ENCODE measurements at places on chromosomes 13 and 19.
A peak's percentile ranks its signal among the peaks of the same experiment; 100 is the strongest.

DNA sequence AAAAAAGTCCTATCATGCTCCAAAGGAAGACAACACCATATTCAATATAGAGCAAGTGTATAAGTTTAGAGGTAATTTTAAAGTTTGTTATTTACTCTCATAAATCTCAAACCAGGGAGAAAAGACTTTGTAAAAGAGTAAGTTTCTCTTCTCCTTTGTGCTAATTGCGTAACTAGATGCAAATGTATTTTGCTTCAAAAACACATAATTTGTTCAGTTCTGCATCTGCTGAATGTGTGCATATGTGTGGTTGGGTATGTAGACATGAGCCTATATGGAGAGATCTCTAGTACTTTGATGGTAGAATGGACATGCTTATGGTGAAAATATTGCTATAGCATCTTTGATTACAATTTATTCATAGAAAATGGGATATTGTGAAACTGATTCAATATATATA lies 17.8 kb upstream of the MIR17HG start:
- no peak for DNase-seq

GRCh38 chr13:99526549-99526948 lies 25.3 kb downstream of the TM9SF2 start:
- DNase-seq, result no peak

- DNase-seq, result no peak
These were observed 67.5 kb upstream of the POSTN start for GRCh38 chr13:37666036-37666435.

DNA sequence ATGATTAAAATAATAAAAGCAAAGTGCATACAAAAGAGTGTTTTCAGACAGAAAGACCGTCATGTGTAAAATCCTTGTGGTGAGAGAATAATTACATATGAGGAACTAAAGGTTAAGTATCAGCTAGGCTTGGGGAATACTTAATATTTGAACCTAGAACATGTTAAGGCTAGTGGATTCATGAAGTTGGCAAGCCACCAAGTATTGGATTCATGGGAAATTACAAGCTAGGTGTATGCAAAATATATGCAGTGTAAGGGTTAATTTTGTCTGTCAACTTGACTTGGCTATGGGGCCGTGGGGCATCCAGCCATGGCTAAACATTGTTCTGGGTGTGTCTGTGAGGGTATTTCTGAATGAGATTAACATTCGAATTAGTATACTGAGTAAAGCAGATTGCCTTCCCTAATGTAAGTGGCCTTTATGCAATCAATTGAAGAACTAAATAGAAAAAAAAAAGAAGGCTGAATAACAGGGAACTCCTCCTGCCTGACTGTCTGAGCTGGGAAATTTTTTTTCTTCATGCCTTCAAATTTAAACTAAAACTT lies 533.5 kb upstream of the KLF12 start:
- DNase-seq, result no peak

- DNase-seq, result no peak
These were observed 711.4 kb downstream of the DIAPH3 start for GRCh38 chr13:59452189-59452890.

GRCh38 chr13:26614721-26615120 lies 57.2 kb downstream of the WASF3 start:
- DNase-seq, result no peak

DNA sequence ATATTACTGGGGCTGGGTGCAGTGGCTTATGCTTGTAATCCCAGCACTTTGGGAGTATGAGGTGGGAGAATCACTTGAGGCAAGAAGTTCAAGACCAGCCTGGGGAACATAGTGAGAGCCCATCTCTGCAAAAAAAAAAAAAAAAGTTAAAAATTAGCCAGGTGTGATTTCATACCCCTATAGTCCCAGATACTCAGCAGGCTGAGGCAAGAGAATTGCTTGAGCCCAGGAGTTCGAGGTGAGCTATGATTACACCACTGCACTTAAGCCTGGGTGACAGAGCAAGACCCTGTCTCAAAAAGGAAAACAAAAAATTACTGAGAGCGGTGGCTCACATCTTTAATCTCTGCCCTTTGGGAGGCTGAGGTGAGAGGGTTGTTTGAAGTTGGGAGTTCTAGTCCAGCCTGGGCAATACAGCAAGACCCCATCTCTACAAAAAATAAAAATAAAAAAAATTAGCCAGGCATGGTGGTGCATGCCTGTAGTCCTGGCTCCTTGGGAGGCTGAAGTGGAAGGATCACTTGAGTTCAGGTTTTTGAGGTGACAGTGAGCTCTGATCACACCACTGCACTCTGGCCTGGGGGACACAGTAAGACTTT lies 87.5 kb downstream of the ZMYM2 start:
- DNase-seq, result no peak

GRCh38 chr19:51772977-51773376 lies 12.0 kb downstream of the FPR2 start:
- DNase-seq, result no peak

DNA sequence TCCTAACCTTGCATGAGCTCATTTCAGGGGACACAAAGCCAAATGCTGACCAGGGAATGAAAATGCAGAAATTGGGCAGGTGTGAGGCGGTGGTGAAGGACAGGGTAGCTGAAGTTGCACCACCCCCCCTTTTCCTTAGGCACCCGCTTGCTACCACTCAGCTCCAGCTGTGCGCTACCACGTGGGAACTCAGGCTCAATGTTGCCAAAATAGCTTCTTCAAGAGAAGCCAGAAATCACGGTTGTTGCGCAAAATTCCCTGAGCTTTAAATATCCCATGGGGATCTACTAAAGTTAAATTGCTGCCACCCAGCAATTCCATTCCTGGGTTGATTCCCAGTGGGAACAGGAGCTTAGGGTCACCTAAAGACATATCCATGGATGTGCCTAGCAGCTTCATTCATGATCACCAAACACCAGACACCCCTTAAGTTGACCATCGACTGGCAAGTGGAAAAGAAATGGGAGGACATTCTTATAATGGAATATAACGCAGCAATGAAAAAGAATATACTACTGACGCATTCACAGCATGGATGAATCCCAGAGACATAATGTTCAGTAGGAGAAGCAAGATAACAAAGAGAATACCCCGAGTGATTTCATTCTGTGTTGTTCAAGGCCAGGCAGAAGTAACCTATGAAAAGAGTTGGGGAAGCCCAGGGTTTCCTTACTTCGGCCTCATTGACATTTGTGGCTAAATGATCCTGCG lies 12.8 kb upstream of the ADGRL1 start:
- DNase-seq, result no peak

GRCh38 chr19:21130097-21130775 lies 11.6 kb upstream of the ZNF431 start:
- no peak for DNase-seq

GRCh38 chr13:63305641-63306133 lies 1890.0 kb upstream of the PCDH20 start:
- no peak for DNase-seq

DNA sequence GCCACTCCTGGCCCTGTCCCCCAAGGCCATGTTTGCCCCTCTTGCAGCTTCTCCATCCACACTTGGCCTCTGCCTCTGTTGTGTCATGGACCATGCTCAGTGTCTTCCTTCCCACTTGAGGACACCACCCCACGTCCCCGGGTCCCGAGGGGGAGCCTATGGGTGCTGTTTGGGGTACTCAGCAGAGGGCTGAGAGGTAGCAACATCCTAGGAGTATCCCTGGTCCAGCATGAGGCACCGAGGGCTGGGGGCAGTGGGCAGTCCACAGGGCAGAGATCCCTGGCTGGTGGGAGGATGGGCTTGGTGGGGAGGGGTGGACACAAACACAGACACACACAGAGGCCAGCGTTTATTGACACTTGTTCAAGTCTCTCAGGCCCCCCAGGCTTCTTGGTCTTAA lies 1.7 kb downstream of the COX7A1 start:
- DNase-seq, result no peak

GRCh38 chr13:62060570-62060969 lies 644.9 kb upstream of the PCDH20 start:
- no peak for DNase-seq

- DNase-seq, result no peak
These were observed 108.1 kb downstream of the OLFM4 start for GRCh38 chr13:53136554-53137215.

GRCh38 chr19:50415661-50416033 lies 3.1 kb upstream of the SPIB start:
- DNase-seq, result peak; percentile 27

- DNase-seq, result no peak
These were observed 184.4 kb downstream of the NALCN start for GRCh38 chr13:101231751-101232428.

DNA sequence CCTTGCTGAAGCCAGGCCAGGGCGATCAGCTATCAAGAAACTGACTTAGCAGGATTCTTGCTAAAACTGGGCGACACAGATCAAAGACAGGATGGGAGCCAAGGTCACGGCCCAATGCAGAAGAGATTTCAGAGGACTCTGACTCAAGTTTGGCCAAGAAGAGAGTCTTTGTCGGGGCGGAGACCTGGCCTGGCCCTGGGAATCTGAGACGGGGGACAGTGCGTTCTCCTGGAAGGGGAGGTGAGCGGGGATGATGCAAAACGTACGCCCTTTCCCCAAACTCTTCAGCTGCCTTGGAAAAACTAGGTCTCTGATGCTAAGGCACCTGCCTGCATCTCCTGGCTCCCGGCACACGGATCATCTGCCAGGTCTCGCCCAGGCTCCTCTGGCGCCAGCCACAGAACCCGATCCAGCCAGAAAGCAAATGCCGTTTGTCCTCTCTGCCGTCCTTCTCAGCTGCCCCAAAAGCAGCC lies 9.8 kb downstream of the MVB12A start:
- DNase-seq, result no peak

DNA sequence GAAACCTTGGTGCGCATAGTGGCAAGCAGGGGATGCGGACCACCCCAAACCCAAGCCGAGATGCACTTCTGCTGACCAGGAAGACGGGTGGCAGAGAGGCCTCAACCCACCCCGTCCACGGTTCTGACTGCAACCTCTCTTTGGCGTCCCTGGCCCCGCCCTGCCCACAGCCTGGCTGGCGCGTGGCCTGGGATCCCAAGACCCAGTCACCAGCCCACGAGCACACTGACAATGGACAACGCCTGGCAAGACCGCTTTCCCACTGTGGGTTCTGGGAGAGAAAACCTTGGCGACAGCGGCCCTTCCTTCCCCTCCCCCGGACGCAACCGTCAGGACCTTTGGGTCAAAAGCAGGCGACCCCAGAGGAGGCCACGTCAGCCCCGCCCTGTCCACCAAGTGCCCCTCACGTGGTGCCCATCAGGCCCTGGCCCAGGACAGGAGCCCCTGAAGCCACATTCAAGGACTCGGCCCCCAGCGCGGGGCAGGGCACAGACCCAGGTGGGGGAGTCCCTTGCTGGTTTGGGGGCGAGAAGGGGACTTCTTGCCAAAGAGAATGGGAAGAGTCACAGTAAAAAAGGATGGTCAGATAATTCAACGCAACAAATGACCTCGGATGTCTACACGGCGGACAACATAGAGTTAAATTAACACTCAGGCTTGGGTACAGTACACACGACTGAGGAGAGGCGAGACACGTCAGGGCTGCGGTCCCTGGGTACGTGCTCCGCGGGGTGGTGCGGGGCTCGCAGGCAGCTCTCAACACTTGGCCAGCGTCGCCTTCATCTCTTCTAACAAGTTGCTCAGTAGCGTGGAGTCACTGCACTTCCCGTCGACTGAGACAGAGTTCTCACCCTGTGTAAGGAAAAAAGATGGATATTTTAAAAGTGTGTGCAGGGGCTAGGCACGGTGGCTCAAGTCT lies 5.0 kb downstream of the IZUMO4 start:
- no peak for DNase-seq

- no peak for DNase-seq
These were observed 2.2 kb downstream of the ZNF100 start for GRCh38 chr19:21765151-21765550.

DNA sequence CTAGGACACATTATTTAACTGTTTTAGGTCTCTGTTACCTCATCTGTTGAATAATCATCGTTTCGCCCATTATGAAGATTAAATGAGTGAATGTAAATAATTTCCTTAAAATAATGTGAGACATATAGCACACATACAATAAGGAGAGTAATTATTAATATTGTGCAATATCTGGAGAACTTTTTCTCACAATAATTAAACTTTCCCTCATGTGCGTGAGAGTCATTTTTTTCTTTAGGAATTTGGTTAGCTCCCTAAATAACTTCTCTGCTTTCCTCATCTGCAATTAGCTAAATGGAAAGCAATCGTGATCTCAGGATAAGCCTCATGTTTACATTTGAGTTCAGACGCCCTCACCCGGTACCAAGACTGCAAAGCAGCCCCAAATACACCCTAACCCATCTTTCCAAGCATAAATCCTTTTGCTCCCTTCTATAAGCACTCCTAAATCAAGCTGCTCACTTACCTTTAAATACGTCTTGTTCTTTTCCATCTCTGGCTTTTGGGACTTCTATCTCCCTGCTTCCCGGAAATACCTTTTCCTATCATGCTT lies 78.8 kb downstream of the MZT1 start:
- DNase-seq, result no peak

DNA sequence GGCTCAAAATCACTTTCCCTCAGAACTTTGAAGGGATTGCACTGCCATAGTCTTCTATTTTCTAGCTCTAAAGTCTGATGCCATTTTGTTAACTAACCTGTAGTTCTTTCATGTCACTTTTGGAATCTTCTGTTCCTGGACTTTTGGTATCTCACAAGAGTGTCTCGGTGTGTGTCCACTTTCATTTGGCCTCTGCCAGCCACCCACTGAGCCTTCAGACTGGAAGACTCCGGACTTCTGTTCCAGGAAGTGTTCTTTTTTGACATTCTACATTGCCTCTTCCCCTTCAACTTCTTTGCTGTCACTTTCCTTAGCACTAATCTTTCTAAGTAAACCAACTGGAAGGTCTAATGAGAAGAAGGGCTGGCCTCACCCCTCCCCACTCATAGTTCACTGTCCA lies 25.0 kb upstream of the LAMP1 start:
- DNase-seq, result no peak

DNA sequence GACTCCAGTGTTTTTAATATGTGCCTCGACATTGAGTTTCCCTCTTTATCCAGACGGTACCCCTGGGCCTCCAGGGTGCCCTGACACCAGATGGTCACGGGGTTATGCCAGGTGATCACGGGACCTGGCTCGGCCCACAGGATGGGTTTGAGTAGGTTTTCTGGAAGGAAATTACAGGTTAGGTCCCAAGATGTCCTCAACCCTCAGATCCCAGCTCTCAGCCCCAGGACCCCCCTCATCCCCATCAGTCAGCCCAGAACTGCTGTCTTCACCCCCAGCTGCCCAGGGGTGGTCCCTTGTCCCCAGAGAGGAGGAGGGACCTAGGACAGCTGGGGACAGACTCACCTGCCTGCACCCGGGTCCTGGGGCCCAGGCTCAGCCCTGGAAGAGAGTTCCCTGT lies 441 bp downstream of the LILRA4 start:
- no peak for DNase-seq
